ENCODE measurements at places on chromosomes 5 and 9. TPM values are rescaled to one million over a fixed set of nuclear protein-coding genes. Genes with fewer than 3 reads are reported as not detected.
A peak's percentile ranks its signal among the peaks of the same experiment; 100 is the strongest.

DNA sequence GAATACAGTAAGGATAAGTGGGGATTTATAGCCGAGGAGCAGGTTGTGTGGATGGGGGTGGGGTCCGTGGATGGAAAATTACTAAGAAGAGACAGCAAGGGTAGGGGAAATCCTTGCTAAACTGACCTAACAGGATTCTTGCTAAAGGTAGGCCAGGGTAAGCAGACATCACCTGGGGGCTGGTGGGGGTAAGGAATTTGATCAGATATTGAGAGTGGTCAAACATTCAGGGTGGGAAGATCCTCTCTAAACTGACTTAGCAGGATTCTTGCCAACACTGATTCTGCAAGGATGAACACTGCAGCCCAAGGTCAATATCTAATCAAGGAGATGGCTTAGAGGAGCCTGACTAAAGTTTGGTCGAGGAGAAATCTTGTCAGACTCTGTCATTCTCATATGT is 2.7 kb upstream of the PLGRKT start:
- no peak for DNase-seq

- peak; percentile 50 for DNase-seq
Observed at GRCh38 chr9:100322954-100323536, 29.7 kb downstream of the TEX10 start.

- DNase-seq, result no peak
Observed at GRCh38 chr5:80935811-80936385, 24.3 kb upstream of the RASGRF2 start.

DNA sequence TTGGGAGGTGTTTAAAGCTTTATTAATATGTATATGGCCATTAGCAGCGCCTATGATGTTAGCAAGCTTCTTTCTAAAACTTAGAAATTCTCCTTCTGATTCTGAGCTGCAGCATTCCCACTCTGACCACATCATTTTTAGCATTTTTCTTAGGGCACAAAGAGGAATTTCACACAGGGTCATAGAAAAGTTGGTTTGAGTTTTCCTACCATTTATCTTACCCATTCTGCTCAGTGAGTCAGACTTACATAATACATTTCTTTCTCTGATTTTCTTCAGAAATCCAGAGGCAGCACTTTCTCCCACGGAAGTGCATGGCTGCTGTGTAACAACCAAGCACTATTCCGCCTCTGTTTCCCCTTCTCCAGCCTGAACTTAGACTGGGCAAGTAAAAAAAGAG is 246.6 kb downstream of the ARL15 start:
- DNase-seq, result no peak

DNA sequence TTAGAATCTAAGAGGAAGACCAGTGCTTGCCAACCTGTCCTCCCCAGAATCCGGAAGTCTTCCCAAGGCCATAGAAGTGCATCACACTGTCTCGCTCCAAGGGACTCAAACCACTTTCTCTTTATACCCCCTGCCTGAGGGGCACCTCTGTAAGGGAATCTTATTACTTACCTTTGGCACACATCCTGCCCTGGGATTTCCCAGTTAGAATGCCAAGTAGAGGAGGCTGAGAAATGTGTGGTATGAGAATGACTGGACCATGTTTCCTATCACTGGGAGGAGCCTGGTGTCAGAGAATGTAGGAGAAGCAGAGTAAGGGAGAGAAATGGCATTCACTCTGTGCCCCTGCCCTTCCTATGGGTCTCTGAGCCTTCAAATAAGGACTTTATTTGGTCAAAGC is 85.8 kb downstream of the AOPEP start:
- DNase-seq, result no peak

The DAPK1 gene
- 100 TPM for total RNA-seq

DNA sequence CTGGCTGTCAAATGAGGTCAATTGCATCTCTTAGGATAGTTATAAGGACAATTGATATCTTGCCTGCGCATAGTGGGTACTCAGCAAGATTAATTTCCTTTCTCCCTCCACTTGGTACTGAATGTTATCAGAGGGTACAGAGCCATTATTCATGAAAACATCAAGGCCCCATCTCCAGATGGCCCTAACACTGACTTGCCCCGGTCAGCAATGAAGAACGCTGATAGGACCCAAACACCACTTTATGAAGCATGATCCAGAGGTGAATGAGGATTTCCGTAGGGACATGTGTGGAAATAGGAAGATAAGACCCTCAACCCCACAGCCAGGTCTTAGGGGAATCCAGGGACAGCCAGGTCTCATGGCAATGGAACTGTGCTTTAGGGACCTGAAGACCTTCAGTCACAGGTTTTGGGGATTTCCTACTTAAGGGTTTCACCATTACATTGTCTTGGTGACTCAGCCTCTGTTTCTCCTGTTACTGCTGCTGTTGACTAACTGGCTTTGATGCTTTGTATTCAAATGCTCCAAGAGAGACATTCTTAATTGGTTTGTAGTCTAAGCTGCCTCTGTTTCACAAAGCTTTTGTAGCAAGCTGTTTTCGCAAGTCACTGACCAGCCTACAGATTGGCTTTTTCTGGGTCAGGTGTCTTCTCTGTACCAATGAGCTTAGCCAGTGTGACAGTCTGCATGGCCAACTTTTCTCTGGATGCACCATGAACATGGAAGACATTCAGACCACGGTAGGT is 35.3 kb upstream of the IQGAP2 start:
- no peak for DNase-seq

The PCDHGB1 gene
- total RNA-seq, result 3.0 TPM

- DNase-seq, result no peak
Observed at GRCh38 chr9:95349091-95350038, 31.9 kb upstream of the FANCC start.

DNA sequence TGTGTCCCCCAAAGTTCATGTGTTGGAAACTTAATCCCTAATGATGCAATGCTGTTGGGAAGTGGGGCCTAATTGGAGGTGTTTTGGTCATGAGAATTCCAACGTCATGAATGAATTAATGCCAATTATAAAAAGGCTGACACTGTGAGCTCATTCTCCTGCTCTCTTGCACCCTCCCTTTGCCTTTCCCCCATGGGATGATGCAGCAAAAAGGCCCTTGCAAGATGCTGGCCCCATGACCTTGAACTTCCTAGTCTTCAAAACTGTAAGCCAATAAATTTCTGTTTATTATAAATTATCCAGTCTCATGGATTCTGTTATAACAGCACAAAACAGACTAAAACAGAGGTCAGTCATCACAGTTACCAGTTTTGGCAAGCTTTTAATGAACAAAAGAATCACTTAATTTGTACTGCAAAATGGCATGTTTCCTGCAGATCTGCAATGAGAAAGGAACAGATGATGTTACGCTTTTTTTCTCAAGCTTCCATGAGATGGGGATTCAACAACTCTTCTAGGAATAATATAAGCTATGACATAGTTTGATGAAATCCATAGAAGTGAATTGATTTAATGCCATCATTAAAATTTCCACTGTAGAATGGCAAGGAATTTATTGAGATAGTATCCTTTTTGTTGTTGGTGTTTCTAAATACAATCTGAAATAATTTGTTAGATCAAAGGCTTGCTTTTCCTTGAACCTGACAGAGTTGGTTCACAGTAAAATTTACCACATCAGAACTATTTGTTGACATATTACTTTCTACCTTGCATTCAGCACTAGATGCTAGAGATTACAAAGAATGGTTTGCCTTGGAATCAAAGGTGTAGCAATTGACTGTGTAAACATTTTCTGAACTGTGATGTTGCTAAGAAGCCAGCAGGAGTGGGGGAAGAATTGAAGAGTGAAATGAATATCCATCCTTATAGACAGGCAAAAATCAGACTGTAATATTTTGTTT is 29.3 kb upstream of the RFK start:
- DNase-seq, result no peak

DNA sequence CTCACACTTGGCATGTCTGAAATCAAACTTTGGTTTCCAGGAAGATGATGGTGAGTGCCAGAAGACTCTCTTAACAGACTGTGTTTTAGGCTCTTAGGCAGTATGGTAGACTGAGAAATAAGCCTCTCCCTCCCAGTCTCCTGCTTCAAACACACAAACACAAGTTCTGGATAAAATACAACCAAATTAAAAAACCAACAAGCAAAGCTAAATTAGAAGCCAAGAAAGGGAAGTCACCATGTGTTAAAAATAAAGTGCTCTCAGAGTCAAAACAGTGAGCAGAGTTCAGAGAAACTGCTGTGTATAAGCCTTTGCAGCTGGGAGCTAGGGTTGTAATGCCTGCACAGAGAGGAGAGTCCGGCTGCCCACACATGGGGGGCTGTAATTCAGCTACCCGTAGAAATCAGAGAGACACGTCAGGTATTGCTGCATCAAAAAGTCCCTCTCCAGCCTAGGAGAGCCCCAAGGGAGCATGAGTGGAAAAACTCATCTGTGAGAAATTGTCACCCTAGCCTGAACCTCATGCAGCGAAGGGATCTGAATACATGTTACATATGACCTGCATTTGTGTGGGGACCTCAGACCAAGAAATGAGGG is 62.6 kb downstream of the ANGPTL2 start:
- no peak for DNase-seq

DNA sequence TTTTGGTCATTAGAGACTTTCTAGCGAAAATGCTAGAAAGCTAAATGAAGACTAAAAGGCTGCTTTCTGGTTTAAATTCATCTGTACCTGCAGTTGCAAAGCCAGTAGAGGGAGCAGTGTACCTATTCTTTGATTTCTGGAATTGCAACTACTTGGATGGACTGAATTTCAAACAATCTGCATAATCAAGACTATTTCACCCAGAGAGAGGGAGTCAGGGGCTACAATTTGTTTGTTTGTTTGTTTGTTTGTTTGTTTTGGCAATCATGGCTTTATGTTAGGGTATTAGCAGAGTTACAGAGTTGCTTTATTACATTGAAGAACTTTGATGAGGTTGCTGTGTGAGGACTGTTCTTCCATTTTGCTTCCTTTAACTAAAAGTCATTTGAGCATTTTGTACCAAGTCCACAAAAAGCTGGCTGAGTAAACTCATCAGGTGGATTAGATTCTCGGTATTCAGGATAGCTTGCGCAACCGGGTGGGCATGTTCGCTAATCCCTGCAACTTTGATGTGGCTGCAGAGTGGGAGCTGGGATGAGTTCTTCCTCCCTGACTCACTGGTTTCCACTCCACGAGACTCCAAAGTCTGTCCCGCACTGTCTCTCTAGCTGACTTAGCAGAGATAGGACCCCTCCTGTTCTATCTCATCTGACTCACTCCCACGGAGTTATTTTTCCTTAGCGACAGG is 80.0 kb upstream of the TUT7 start:
- DNase-seq, result no peak

DNA sequence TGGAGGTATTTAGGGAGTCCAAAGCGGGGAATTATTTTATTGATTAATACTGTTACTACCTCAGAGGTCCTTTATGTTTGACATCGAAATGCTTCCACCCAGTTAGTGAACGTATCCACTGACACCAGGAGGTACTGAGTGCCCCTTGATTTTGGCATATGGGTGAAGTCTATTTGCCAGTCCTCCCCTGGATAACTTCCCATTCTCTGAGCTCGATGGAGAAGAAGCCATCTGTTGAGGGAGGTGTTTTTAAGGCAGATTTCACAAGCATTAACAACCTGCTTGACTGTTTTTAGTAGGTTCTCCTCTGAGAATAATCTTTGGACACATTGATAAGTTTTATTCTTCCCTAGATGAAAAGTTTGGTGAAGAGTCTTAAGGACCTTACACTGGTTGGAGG is 165.3 kb upstream of the NREP start:
- DNase-seq, result no peak

DNA sequence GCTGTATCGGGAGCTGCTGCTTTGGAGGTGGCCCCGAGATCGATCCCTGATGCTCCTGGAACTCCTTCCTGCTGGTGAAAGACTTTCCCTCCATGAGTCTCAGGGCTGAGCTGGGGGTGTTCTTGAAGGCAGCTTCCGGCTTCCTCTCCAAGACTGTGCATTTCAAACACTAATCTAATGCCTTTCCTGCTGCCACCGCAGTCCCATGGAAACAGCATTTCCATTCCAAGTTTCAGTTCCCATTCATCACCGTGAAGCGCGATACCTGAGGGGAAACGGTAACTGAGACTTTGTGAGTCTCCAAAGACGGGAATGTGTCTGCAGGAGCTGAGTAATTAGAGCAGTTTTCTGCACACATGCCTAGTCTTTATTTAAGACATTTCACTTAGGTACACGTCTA is 230.1 kb downstream of the PAX5 start:
- DNase-seq, result no peak

Data from ureter (tissue), 1 donor.